ENCODE measurements at places on chromosomes 5 and 9.

- H3K36me3 ChIP-seq, result no peaks in the 10 kb centered on the region
- H3K27ac ChIP-seq, result no peak overlapping the region
- DNase-seq, result no peak
- peaks cover 1% of the 10 kb centered on the region for H3K27me3 ChIP-seq
- H3K4me1 ChIP-seq, result no peaks in the 10 kb centered on the region
- no peak overlapping the region for H3K4me3 ChIP-seq
Measured at GRCh38 chr5:83827111-83827557, 106.5 kb upstream of the HAPLN1 start.

- H3K27ac ChIP-seq, result no peak overlapping the region
- DNase-seq, result no peak
- H3K4me3 ChIP-seq, result no peak overlapping the region
- no peaks in the 10 kb centered on the region for H3K4me1 ChIP-seq
- H3K27me3 ChIP-seq, result peaks cover 1% of the 10 kb centered on the region
Measured at GRCh38 chr9:98652741-98653140, 56.0 kb downstream of the GABBR2 start.

GRCh38 chr5:169795338-169795737 is 158.3 kb downstream of the DOCK2 start:
- DNase-seq, result no peak
- H3K4me1 ChIP-seq, result no peaks in the 10 kb centered on the region
- no peaks in the 10 kb centered on the region for H3K27me3 ChIP-seq
- no peaks in the 10 kb centered on the region for H3K36me3 ChIP-seq
- H3K4me3 ChIP-seq, result no peak overlapping the region

DNA sequence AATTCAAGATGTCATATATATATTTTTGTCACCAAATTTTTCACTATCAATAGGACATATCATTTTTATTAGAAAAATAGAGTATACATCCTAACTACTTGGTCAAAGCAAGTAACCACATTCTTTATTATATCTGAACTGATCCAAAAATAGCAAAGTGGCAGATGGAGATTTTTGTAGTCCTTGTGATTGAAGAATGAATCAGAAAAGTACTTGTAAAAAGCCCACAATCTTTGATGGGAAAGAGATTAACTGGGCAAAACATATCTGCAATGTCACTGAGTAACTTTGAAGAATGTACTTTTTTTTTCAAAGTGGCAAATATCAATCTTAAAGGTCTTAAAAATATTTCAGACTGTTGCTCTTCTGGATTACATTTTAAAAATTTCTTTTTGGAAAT is 1040.6 kb upstream of the SEMA6A start:
- H3K4me3 ChIP-seq, result no peak overlapping the region
- H3K27ac ChIP-seq, result no peak overlapping the region
- no peaks in the 10 kb centered on the region for H3K4me1 ChIP-seq
- no peaks in the 10 kb centered on the region for H3K27me3 ChIP-seq

DNA sequence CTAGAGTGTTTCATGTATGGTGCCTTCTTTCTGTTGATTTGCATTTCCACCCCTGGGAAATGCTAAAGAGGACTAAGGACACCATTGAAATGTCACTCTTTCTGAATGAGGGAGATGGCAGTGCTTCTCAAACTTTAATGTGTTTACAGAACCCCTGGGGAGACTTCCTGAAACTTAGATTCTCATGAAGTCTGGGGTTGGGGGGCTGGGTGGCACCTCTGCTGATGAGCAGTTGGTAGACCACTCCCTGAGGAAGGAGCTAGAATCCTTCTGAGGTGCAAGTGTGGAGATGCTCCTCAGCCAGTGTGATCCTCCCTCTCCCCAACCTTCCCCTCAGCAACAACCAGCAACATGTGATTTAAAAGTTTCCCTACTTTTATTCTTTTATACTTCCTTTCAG is 546.8 kb downstream of the LRRC70 start:
- DNase-seq, result no peak
- no peak overlapping the region for H3K4me3 ChIP-seq
- H3K4me1 ChIP-seq, result no peaks in the 10 kb centered on the region
- H3K36me3 ChIP-seq, result no peaks in the 10 kb centered on the region
- no peak overlapping the region for H3K27ac ChIP-seq

DNA sequence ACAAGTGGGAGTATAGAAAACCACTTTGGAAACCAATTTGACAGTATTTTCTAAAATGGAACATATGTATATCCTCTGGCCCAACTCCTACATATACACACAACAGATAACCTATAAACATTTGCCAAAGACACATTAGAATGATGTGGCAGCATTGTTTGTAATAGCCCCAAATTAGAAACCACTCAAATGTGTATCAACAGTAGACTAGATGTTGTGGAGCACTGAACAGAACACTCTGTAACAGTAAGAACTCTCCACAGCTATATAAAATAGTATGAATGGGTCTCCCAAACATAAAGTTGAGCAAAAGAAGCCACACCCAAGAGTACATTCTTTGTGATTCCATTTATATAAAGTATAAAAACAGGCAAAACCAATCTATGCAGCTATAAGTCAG is 6.1 kb downstream of the ZNF622 start:
- no peak for DNase-seq
- peaks cover 29% of the 10 kb centered on the region for H3K4me1 ChIP-seq
- H3K4me3 ChIP-seq, result no peak overlapping the region

DNA sequence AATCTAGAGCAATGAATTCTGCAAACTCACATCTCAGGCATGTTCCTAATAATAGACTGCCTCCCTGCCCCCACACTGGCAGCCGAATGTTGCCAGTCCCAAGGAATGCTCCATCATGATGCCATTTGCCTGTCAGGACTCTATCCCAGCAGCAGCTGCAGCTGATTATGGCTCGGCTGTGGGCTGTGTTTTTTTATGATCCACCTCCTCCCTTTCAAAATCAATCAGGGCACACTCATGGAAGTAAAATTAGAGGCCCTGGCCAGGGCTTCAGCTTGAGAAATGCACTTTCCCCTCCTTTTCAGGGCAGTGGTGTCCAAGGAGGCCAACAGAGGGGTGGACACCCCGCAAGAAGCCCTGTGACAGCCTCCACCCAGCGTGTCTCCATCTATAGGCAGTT is 176.7 kb upstream of the S1PR3 start:
- H3K36me3 ChIP-seq, result no peaks in the 10 kb centered on the region
- no peak overlapping the region for H3K4me3 ChIP-seq
- no peaks in the 10 kb centered on the region for H3K27me3 ChIP-seq

- no peaks in the 10 kb centered on the region for H3K27me3 ChIP-seq
- peaks cover 5% of the 10 kb centered on the region for H3K4me1 ChIP-seq
- no peak overlapping the region for H3K27ac ChIP-seq
- no peaks in the 10 kb centered on the region for H3K36me3 ChIP-seq
- H3K4me3 ChIP-seq, result no peak overlapping the region
Measured at GRCh38 chr9:23731353-23731752, 94.7 kb downstream of the ELAVL2 start.

DNA sequence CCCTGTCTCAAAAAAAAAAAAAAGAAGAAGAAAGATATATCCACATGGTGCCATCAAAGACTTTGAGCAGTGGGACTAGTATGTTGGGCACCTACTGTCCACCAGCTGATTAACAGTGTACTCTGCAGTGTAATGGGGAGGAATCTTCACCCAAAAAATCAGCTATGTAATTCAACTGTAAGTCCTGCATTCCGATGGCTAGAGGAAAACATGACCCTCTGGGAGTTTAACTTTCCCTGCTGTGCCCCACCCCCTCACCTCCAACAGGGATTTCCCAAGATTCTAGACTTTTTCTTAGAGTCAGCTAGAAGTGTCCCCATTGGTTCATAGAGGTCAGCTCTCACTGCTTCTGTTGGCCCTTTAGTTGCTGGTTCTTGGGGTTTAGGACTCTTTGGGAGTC is 221.2 kb upstream of the CLINT1 start:
- no peak for DNase-seq
- H3K27ac ChIP-seq, result no peak overlapping the region
- peaks cover 8% of the 10 kb centered on the region for H3K27me3 ChIP-seq
- H3K4me3 ChIP-seq, result no peak overlapping the region
- H3K4me1 ChIP-seq, result peaks cover 5% of the 10 kb centered on the region
- no peaks in the 10 kb centered on the region for H3K36me3 ChIP-seq

DNA sequence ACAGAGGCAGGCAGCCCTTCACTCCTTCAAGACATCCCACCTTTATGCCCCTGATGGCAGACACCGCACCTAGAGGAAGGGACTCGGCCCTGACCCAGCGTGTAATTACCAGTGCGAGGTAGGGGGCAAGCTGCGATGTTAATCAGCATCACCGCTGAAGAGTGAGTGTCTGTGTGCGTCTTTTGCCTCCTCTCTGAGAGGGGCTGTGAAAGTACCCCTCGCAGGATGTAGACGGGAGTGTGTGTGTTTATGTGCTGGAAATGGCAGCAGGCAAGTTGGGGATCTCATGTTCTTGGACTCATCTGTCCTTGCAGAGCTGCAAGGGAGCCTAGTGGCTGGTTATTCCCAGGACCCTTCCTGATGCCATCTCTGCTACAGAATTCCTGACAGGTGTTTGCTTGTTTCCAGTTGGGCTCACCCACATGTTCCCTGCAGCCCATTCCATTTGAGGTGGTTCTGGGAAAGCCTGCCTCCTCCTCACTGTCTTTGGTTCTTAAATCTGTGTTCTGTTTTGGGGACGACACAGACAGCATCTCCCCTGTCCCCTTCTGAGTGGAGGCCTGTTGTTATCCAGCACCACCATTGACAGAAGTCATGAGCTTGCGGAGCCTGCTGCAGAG is 70.5 kb downstream of the ZNF618 start:
- no peak overlapping the region for H3K4me3 ChIP-seq

DNA sequence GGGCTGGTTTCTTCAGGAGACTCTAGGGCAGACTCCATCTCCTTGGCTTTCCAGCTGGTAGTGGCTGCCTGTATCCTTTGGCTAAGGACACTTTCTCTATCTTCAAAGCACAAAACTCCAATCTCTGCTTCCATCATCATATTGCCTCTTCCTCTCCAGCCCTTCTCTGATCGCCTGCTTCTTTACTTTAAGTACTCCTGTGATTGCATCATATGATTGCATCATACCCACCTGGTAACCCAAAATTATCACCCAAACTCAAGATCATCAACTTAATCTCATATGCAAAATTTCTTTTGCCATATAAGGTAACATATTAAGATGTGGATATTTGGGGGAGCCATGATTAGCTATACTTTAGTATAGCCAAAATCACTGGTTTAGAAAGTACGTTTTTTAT is 1092.6 kb upstream of the CDH6 start:
- no peak for DNase-seq
- H3K4me1 ChIP-seq, result no peaks in the 10 kb centered on the region
- H3K27me3 ChIP-seq, result no peaks in the 10 kb centered on the region
- no peak overlapping the region for H3K27ac ChIP-seq
- no peaks in the 10 kb centered on the region for H3K36me3 ChIP-seq

- H3K4me3 ChIP-seq, result no peak overlapping the region
- no peaks in the 10 kb centered on the region for H3K36me3 ChIP-seq
- H3K4me1 ChIP-seq, result peaks cover 4% of the 10 kb centered on the region
- H3K27me3 ChIP-seq, result no peaks in the 10 kb centered on the region
- no peak overlapping the region for H3K27ac ChIP-seq
Measured at GRCh38 chr9:127267793-127268525, 3.4 kb downstream of the GARNL3 start.

- DNase-seq, result no peak
- no peak overlapping the region for H3K27ac ChIP-seq
- peaks cover 29% of the 10 kb centered on the region for H3K4me1 ChIP-seq
Measured at GRCh38 chr5:160629003-160629402, 207.3 kb downstream of the PTTG1 start.

DNA sequence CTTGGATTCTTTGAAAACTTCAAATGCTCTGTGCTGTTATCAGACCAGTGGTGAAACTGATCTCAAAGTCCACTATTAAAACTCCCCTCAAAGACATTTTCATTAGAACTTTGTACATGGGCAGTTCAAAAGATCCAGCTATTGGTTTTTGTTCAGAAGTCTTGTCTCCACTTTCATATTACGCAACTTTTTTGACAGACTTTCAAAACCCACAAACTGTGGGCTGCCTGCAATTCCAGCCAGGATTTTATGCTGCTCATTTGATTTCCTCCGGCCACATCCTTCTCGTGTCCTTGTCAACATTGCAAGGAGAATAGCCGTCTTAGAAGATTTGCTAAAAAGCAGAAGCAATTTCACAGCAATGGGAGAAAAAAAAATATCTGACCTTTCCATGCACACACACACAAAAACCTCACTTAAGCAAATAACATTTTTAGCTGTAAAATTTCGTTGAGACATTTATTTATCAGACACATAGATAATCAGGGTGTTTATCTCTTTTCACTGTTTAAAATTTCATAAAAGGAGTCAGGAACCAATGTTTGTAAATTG is 1990.5 kb downstream of the MAT2B start:
- H3K36me3 ChIP-seq, result no peaks in the 10 kb centered on the region
- no peak overlapping the region for H3K4me3 ChIP-seq
- H3K27me3 ChIP-seq, result no peaks in the 10 kb centered on the region
- H3K4me1 ChIP-seq, result no peaks in the 10 kb centered on the region
- DNase-seq, result no peak
- H3K27ac ChIP-seq, result no peak overlapping the region

- H3K27me3 ChIP-seq, result peaks cover 14% of the 10 kb centered on the region
- peaks cover 4% of the 10 kb centered on the region for H3K36me3 ChIP-seq
- H3K4me1 ChIP-seq, result peaks cover 21% of the 10 kb centered on the region
Measured at GRCh38 chr5:14141764-14142163, 1.4 kb upstream of the TRIO start.

DNA sequence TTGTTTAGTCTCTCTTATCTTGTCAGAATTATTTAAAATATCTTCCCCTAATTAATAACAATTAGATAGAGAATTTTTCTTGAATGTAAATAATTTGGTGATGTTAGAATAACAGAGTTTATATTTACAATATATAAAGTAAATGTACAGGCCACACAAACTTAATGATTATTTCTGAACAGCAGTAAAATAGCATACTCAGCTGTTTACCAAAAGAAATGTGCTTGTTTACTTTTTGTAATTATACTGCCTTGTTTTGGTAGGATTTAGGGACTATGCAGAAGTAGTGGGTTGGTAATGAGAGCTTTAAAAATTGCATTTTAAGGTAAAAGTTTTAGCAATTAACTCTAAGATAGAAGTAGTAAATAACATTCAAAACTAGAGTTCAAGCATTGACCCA is 17.4 kb downstream of the NDFIP1 start:
- no peak for DNase-seq
- H3K27ac ChIP-seq, result no peak overlapping the region
- peaks cover 6% of the 10 kb centered on the region for H3K4me1 ChIP-seq
- H3K36me3 ChIP-seq, result peaks cover 3% of the 10 kb centered on the region

GRCh38 chr9:6188466-6188865 is 27.1 kb upstream of the IL33 start:
- DNase-seq, result no peak
- H3K4me1 ChIP-seq, result peaks cover 16% of the 10 kb centered on the region
- peaks cover 3% of the 10 kb centered on the region for H3K27me3 ChIP-seq
- no peak overlapping the region for H3K4me3 ChIP-seq
- H3K36me3 ChIP-seq, result no peaks in the 10 kb centered on the region

DNA sequence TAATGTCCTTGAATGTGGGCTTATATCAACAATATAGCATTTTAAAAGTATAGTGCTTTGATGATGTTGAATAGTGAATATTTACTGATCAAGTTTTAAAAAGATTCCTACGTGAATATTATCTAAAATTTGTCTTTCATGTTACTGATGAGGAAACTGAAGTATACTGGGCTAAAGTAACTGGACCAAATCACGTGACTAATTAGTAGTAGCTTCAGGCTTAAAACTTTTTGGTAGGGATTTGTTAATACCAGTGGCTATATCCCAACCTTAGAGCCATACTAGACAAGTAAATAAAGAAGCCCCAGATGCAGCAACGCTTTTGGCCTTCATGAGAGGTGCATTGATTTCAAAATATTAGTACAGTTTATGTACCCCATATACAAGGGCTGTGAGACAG is 152.1 kb upstream of the EDIL3 start:
- H3K4me3 ChIP-seq, result no peak overlapping the region
- peaks cover 9% of the 10 kb centered on the region for H3K36me3 ChIP-seq
- no peak overlapping the region for H3K27ac ChIP-seq

GRCh38 chr5:15500325-15501001 is 483 bp downstream of the FBXL7 start:
- H3K27me3 ChIP-seq, result peaks cover 7% of the 10 kb centered on the region
- peak overlapping the region; percentile 96 for H3K27ac ChIP-seq
- DNase-seq, result peak; percentile 51
- peaks cover 63% of the 10 kb centered on the region for H3K4me1 ChIP-seq
